NCI-H2029 (cell line): ENCODE measurements at places on chromosomes 3 and 15.
A peak's percentile ranks its signal among the peaks of the same experiment; 100 is the strongest.

GRCh38 chr3:149449182-149449581 lies 25.3 kb upstream of the TM4SF4 start:
- no peak for DNase-seq

DNA sequence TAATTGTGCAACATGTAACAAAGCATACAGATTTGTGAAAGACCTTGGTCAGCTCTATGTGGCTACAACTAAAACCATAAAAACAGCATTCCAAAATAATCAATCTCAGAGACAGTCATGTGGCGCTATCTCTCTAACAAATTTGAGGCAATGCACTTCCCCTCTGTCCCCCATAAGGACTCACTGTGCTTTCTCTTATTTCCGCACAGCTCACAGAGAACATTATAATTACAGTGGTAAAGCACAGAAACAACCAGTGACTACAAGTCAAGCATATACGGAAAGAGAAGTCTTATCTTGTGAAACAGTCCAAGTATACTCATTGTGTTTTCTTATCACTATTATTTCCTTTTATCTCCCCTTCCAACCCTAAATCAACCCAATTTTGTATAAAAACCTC lies 64.3 kb downstream of the RYK start:
- DNase-seq: no peak

DNA sequence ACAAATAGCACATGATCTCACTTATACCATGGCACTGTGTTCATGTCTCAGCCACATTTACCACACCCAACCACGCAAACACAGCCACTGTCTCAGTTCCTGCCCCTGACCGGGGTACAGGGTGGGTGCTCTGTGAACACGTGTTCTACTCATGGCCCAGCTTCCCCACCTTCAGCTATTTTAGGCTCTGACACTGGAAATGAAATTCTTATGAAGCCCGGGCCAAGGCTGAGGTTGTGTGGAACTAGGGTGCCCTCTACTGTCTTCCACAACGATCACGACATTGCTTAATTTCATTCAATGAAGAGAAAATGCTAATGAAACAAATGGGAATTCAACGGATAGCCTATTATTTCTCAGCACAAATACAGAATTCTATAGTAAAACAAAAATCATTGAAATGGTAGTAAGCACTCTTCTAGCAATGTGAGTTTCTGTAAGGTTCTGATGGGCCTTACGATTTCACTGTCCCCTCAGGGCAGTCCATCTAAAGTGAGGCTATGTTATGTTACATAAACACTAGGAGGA lies 2.1 kb upstream of the GABRA5 start:
- DNase-seq: peak; percentile 15

DNA sequence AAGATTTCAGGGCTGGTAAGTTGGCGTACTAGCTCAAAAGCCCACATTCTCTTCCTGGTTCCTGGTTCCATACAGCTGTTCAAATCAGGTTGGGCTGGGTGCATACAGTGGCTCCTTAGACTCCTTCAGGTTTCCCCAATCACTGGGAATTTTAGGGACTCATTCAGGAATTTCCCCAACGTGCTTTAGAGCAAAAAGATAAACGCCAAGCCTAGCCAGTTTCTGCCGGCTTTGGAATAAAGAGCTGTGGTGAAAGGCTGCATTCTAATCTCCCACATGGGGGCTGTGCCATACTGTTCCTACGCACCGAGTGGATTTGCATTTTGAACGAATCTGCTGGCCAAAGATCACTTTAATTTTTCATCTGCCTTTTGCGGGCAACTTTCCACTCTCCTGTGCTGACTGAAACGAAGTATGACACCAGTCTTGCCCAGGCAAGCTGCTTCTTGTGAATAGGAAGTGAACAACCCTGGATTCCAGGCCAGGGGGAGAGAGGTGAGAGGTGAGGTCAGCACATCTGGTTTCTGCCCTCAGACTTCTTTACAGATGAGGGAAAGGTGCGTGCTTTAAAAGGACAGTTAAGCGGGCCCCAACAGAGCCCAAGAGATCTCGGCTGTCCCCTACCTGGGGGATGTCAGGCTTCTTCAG lies 184.2 kb upstream of the PDZRN3 start:
- DNase-seq: no peak

- no peak for DNase-seq
These were observed 83.1 kb upstream of the FNDC3B start for GRCh38 chr3:171956181-171956683.

DNA sequence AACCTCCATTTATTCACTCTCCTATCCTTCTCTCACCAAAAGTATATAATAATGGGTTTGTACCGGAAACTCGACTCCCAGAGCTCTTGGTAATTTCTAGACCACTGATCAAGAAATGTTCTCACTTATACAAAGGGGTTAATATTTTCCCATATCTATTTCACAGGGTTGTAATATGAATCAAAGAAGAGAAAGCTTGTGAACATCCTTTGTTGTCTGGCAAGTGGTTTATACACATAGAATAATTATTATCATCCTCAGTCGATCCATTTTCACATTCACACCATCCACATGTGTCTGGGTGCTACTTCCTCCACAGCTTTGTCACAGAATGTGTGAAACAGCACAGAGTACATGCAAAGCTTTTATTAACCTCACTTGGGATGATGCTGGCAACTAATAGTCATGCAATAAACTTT lies 29.9 kb upstream of the STT3B start:
- DNase-seq: no peak

DNA sequence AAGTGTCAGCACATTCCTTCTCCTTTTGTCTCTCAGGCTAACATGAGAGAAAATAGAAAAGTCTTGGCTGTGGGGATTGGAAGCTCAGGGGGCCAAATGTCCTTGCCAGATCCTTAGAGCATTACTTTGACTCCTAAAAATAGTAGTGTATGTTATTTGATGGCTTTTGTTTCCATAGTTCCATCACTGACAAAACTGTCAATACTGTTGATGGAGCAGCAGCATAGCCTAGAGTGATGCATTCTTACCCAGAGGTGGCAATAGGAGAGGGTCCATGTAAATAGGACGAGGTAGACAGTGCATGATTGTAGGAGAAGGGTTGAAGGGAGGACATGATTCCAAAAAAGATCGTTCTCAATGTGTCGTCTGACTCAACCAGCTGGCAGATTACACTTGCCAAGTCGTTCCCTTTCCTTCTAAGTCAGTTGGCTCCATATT lies 282.7 kb upstream of the TPRG1 start:
- DNase-seq: no peak

- no peak for DNase-seq
These were observed 512.9 kb downstream of the PYDC2 start for GRCh38 chr3:191973820-191974219.

DNA sequence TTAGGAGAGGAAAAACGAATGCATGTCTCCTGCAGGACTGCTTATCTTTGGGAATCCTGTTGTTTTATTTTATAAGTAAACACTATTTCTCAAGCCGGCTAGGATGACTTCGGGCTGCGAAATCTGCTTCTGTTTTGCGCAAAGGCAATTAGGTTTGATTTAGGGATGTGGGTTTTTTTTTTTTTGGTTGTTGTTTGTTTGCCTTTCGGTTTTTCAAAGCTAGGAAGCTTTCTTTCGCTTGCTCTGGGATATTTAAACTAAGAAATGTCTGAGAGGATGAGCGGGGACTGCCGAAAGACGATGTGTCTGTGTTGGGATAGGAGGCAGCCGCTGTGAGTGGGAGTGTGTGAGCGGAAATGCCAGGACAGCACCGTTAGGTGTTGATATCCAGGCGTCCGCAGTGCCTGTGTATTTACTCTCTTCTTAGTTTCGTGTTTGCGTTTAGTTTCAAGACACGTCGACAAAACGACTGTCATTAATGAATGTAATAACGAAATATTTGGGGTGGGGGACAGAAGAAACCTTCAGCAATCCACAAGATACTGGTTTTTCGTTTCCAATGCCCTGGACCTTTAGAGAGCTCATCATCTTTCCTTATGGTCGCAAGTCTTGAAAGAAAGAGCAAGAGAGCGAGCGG lies 604 bp downstream of the ISL2 start:
- no peak for DNase-seq

- no peak for DNase-seq
These were observed 417.5 kb upstream of the TPRG1 start for GRCh38 chr3:188754267-188754666.

GRCh38 chr3:42556089-42556632 lies 25.6 kb downstream of the SEC22C start:
- peak; percentile 81 for DNase-seq

- no peak for DNase-seq
These were observed 44.8 kb downstream of the ANP32A start for GRCh38 chr15:68775671-68776476.

GRCh38 chr15:94602754-94603470 lies 371.6 kb downstream of the MCTP2 start:
- DNase-seq: no peak

DNA sequence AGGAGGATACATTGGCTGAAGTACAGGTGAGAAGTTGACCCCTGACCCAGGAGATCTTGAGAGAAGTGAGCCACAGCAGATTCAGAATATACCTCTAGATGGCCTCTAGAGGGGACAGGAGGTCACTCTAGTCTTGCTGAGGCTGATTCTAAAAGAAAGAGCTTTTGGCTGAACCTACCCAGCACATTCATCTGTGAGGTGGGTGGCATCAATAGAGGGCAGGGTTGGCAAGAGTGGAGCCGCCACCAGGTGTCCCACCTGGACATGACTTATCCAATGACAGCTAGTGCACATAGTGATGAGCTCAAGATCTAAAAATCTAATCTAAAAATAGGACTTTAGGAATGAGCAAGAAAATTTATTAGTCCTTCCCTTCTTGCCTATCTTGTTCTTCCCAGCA lies 51.6 kb downstream of the CYP19A1 start:
- DNase-seq: no peak
